ENCODE measurements at places on chromosomes 16 and 17.

- DNase-seq = no peak
Observed at GRCh38 chr16:2895813-2896212, 12.8 kb downstream of the FLYWCH2 start.

DNA sequence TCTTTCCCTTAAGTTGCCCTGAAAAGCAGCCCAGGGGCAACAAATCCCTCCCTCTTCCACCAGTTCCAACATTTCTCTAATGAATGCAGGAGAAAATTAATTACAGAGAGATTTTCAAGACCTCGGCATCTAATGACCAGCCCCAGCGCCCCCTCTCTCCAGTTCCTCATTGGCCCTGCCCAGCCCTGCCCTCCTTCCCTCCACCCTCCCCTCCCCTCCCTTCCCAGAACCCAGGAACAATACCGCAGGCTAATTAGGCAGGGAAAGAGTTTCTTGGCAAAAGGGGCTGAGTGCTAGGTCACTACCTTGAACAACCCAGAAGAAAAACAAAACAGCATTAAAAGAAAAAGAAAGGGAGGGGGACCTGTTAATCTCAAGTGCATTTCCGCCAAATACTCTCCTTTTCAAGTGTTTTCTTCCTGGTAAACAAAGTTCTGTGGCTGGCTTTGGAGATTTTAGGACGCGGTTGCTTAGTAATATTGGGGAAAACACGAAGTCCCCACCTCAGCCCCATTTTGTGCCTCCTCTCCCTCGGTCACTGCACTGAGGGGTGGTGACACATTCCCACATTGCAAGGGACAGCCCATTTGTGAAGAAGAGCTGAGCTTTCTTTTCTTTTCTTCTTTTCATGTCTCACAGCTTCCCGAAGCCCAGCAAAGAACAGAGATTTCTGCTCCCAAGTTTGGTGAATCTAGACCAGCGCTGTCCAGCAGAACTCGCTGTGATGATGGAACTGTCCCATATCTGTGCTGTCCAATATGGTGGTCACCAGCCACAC, 215.4 kb downstream of the SOX9 start:
- DNase-seq = no peak

DNA sequence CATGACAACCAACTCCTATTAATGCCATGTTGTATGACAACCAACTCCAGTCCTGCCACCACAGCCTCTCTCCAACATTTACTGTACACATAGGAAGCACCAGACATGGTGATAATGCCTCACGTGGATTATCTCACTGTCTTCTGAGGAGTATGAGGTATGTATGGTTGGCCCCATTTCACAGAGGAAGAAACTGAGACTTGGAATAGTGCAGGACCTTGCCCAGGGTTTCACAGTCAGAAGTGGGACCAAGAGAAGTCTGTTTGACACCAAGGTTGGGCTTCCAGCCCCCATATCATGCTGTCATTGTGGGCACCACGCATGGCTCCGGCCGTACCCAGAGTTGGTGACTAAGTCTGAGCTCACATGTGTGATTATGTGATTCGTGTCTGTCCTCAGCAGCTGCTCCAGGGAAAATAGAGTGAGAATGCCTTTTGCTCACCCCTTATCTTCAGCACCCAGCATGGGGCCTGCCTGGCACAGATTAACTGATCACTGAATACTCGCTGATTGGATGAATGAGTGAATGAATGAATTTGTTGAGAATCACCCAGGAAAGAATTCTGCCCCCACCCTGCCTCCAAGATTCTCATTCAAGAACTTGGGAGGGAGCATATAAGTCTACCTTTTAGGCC, 204.1 kb upstream of the NLRP1 start:
- DNase-seq = no peak

- no peak for DNase-seq
Observed at GRCh38 chr16:68993456-68993855, 112.0 kb upstream of the HAS3 start.

- no peak for DNase-seq
Observed at GRCh38 chr16:88781140-88782077, 3.6 kb downstream of the PIEZO1 start.

- no peak for DNase-seq
Observed at GRCh38 chr16:84557059-84557458, 52.6 kb upstream of the MEAK7 start.

- no peak for DNase-seq
Observed at GRCh38 chr17:2051933-2052559, 2.9 kb upstream of the HIC1 start.

GRCh38 chr16:70162041-70162451, 11.5 kb upstream of the CLEC18C start:
- peak; percentile 70 for DNase-seq

DNA sequence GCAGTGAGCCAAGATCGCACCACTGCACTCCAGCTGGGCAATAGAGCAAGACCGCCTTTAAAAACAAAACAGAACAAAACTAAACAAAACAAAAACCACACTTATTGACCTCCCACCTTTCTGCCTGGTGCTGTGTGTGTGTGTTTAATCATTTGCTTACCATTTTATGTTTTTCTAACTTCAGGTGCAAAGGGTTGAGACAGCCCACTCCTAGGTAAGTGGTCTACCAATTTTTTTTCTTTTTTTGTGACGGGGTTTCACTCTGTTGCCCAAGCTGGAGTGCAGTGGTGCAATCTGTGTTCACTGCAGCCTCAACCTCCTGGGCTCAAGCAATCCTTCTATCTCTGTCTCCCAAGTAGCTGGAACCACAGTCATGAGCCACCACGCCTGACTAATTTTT, 65.8 kb downstream of the SALL1 start:
- no peak for DNase-seq

- DNase-seq = no peak
Observed at GRCh38 chr16:81939164-81940056, 71.9 kb downstream of the SDR42E1 start.

DNA sequence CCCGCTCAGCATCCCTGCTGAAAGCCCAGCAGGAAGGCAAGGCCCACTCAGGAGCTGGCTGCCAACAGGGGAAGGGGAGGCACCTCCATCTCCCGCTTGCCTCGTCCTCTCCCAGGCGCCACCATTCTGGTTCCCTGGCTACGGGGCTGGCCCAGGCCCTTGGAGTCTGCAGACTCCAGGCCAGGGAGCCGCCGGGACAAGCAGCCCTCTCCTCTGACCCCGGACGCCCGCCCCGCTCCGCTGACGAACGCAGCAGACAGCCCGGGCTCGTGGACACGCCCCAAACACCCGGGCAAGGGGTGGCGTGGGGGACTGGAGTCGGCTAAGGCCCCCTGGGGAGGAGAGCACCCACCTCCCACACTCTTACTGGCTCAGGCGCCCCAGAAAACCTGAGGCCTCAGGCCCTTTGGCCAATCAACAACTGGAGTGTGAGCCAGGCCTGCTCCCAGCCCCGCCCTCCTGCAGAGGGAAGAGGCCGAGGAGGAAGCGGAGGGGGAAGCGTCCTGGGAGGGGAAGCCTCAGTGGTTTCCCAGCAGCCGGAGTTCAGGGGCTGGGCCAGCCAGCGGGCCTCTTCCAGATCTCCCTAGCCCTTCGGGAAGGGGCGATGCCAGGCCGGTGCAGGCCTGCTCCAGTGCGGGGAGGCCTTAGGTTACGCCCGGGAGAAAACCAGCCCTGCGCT, 4.2 kb downstream of the MNT start:
- DNase-seq = peak; percentile 53

GRCh38 chr16:85590506-85590832, 22.7 kb upstream of the GSE1 start:
- DNase-seq = no peak

DNA sequence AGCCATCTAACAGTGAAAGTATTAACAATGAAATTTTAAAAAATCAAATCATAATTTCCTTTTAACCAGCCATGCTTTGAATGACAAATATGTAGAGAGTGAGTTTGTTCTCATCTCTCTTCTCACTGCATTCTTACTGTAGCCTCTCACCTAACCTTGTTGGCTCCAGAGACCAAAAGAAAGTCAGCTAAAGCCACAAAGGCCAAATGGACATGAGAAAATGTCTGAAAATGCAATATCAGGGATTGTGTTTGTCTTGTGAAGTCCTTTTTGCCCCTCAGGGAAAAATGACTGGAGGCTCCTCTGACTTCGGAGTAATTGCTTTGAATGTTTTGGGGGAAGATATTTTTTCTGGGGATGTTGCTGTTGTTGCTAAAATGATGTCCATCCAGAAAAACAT, 166.3 kb downstream of the SLC39A11 start:
- no peak for DNase-seq

- no peak for DNase-seq
Observed at GRCh38 chr17:77288115-77288619, 147.4 kb downstream of the SEC14L1 start.

DNA sequence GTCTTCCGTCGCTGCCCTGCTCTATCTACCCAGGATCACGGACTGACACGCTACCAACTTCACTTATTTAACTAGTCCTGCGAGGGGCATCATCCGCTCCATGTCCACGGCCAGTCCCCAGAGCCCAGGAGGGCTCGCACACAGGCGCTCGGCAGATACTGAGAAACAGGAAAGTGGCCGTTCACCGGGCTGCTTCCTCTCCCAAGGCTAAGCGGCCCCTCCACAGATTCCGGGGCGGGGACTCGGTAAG, 388 bp downstream of the OXLD1 start:
- DNase-seq = no peak

DNA sequence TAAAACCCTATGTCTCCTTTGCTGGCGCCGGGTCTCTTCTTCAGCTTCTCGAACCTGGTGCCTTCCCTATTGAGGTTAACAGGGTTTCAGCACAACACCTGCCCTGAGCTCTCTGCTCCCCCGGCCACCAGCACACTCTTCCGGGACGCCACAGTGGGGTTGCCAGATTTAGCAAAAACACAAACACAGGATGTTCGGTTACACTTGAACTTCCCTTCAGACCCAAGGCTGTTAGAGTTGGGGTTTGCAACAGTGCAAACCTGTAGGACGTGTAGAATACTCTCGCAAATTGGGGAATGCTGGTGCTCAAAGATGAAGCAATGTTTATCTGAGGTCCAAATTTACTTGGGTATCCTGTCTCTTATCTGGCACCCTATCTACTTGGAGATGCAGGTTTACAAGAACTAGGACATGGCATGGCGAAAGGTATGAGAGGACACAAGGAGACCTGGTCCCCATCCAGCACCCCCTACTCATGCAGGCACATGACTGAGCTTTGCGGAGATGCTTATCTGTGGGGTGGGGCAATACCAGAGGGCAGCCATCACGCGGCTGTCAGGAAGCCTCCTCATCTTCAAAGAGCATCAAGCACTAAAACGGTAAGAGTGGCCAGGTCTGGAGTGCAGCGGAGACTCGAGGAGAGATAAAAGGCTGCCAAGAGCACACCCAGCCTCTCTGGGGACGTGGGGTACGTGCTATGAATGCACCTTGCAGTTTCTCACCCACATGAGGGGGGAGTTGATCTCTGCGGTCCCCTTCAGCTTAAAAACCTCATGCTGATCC, 52.8 kb downstream of the SDK2 start:
- DNase-seq = no peak

DNA sequence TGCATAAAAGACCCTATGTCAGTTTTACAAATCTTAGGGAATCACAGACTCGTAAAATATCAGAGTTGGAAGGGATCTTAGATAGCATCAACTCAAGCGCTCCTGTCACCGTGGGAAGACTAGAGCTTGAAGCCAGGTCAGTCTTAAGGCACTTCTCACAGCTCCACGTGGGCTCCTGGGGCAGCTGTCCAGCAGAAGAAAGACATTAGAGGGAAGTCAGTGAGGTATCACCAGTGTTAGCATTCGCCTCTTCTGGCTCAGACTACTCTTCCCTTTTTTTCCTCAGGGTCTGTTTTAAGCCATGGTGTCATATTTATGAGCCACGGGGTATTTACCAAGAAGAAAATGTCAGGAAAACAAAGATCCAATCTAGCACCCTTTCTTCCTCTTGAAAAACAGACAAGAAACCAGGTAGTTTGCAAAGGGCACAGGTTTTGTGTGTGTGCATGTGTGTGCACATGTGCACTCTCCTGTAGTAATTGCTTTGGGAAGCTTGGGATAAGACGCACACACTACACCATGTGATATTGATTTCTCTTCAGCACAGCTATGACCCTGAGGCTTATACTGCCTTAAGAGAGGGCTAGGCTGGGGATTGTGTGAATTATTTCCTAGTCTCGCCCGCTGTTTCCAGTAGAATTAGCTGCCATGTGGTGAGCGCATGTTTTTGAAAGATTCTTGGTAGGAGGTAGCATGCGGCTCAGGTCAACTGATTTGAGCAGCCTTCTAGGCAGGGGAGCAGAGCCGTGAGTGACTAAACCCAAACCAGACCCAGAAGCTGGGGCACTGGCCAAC, 61.0 kb upstream of the ELAC2 start:
- DNase-seq = no peak

DNA sequence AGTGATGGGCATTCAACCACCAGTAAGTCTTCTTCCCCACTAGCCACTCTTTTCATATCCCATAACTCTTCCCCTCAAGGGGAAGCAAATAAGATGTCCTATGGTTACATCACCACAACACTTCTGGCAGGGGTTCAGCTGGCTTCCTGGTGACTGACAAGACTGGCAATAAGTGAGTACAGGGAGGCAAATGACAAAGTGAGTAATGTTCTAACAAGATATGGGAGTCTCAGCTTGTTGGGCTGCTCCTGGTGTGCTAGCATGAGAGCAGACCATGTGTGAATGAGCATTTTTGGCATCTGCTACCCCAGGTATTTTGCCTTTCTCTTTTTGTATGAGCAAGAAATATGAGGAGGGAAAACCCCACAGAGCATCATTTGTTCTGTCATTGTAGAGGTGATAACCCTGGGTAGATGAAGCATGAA, 9.9 kb downstream of the TMIGD1 start:
- no peak for DNase-seq

GRCh38 chr17:79131701-79132100, 57.1 kb downstream of the ENGASE start:
- no peak for DNase-seq

- DNase-seq = no peak
Observed at GRCh38 chr17:7586673-7587419, 3.0 kb downstream of the SOX15 start.

DNA sequence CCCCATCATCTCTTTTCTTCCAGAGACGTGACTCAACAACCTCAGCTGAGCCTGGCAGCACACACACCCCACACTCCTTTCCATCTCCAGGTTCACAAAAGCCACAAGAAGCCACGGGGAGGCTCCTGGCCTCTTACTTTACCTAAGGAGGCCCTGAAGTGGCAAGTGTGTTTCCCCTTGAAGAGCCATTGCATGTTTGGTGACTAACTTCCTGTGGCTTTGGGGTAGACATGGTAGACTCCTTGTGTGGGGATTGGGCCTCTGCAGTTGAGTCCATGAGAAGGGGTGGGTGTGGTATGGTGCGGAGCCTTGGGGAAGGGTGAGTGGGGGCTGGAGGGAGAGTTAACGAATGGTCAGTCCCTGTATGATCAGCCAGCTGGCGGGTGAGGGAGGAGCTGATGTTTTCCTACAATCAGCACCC, 24.2 kb downstream of the SAP30BP start:
- no peak for DNase-seq

- DNase-seq = no peak
Observed at GRCh38 chr16:9138731-9139501, 47.5 kb downstream of the HAPSTR1 start.
